ENCODE measurements at places on chromosomes 1 and 21.
A peak's percentile ranks its signal among the peaks of the same experiment; 100 is the strongest.

DNA sequence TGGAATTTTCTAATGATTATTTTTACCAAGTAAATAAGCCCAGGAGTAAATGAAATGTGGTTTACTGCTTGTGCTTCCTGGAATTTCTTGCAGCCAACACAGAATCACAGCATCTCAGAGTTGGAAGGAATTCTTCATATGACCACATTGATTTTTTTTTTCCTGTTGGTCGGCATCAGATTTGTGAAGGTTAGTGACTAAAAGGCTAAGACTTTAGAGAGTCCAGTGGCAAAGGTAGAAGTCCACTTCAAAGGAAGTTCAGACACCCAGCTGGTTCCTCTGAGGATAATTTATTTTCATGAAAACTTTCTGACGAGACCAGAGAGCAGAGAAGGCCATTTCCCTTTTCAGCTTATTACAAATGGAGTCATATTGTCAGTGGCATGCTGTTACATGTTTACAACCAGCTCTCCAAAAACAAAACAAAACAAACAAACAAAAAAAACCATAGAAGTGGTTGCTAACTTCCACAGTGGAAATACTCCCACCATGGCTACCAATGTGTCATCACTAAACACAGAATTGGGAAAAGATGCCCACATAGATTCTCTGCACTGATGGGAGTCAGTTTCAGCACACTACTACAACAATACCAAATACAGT, 77.2 kb upstream of the CDC42BPA start:
- no peak for DNase-seq

GRCh38 chr1:65317866-65318653, 8.7 kb downstream of the DNAJC6 start:
- no peak for DNase-seq

DNA sequence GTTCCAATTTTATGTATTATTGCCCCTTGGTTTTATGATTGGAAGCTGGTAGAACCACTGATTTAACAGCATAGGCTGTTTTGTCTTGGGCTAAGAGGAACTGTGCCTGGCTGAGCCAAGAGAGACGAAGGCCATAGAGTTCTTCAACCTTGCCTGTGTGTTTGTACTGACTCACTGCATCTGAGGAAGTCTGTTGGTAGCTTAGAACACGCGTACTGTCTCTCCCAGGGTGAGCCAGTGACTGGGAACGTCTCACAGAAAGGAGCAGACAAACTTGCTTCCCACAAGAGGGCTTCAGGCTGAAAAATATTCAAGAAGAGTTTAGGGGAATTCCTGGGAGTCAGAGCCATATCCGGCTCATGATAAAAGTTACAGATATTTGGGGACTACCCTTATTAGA, 14.9 kb downstream of the TMEM51 start:
- no peak for DNase-seq

DNA sequence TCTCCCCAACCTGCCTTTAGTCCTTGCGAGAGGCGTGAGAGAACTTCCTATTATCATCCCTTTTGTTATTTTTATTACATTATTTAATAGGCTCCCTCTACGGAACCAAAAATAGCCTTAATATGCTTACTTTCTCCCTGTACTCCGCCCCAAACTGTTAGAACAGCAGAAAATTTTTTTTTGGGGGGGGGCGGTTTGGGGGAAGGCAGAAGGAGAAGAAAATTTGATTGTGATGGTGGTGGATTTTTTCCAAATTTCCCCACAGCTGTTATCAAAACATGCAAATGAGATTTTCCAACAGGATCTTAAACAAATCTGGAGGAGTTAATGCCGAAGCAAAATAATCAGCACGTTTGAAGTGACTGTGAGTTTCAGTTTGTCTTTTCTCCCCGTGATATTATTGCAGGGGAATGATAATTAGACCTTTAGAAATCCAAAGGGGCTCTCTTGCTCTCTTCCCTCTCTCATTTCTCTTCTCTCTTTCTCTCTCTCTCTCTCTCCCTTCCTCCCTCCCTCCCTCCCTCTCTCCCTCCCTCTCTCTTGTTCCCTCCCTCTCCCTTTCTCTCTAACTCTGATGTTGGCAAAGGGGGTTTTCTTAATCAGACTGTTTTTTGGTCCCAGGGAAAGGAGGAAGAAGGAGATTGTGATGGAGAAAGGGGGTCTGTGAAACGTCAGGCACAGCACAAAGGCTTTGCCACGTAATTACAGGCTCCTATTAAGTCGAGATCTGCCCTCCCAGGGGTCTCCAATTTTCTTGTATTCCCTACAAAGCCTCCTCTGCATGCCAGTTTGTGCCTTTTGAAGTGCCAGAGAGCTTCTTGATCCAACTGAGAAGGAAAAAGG, 1.1 kb upstream of the PRRX1 start:
- DNase-seq = no peak

- peak; percentile 29 for DNase-seq
Observed at GRCh38 chr1:66331658-66332547, 202.1 kb upstream of the SGIP1 start.

GRCh38 chr1:94020764-94021579, 100.0 kb downstream of the ABCA4 start:
- no peak for DNase-seq

DNA sequence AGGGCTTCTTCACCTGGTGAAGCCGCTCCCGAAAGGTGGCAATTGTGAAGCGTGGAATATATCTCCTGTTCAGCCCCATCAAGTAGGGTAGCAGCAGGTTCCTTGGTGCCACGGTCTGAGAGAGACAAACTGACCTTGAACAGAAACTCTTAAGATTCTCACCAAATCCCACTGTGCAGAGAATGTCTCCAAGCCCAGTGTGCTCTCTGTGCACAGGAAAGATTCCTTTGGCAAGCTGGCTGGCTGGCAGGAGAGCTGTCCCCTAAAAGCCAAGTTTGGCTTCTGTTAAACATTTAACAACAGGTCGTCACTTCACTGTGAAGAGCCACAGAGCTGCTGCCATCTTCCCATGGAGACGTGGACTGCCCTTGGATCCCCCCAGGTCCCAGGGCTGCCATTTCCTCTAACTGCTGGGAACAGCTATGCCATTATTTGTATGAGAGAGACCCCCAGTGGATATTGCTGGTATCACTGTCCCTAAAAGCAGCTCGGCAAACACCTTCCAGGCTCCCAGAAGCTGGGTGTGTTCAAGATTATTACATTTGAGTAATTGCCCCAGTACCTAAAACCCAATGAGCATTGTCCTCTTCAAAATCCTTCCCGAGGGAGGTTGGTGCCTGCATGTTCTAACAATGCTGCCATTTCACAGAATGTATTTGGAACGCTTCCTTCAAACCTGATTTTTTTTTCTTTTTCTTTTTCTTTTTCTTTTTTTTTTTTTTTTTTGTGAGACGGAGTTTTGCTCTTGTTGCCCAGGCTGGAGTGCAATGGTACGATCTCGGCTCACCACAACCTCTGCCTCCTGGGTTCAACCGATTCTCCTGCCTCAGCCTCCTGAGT, 71.8 kb downstream of the CD58 start:
- peak; percentile 19 for DNase-seq

- no peak for DNase-seq
Observed at GRCh38 chr1:88376421-88376820, 307.7 kb upstream of the PKN2 start.

- no peak for DNase-seq
Observed at GRCh38 chr1:32353431-32353830, 8.9 kb downstream of the FAM229A start.

DNA sequence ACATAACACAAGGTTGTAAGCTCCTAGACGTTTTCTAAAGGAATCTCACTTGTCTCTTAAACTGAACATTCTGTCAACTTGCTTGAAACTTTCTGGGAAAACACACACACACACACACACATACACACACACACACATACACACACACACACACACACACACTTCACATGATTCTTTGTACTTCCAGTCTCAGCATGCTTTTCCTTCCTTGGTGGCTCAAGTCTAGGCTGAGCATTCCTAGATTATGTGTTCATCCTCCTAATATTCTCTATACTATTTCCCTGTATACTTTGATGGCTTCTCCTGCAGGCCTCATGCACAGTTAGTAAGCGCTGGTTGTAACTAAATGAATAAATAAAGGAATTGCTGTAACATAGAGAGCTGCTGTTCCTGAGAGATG, 372.1 kb downstream of the PTPRC start:
- DNase-seq = no peak

DNA sequence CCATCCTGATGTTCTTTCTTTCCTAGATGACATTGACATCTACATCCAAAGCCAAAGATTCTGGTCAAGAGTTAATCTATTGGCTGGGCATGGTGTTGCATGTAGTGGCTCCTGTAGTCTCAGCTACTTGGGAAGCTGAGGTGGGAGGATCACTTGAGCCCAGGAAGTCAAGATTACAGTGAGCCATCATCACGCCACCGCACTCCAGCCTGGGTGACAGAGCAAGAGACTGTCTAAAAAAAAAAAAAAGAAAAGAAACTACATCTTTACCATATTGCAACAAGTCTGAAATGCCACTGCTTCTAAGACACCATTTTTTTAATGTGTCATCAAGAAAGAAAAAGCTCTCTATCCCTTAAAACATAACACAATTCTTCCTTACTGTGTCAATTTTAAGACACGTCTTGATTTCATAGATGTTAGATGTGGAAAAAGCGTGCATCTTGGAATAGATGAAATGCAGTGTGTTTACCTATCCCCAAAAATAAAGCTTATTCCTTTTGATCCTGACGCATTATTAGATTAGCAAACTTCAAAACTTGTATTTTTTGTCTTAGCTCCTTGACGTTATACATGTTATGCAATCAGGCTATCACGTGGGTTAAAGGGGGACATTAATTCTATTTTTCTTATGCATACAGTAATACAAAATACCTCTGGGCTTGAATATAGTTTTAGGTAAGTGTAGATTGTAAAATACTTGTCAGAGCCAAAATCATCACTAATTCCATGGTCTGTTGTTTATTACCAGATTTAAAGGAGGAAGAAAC, 46.3 kb downstream of the ELAPOR1 start:
- no peak for DNase-seq

GRCh38 chr1:27163093-27163492, 8.2 kb upstream of the SLC9A1 start:
- no peak for DNase-seq

DNA sequence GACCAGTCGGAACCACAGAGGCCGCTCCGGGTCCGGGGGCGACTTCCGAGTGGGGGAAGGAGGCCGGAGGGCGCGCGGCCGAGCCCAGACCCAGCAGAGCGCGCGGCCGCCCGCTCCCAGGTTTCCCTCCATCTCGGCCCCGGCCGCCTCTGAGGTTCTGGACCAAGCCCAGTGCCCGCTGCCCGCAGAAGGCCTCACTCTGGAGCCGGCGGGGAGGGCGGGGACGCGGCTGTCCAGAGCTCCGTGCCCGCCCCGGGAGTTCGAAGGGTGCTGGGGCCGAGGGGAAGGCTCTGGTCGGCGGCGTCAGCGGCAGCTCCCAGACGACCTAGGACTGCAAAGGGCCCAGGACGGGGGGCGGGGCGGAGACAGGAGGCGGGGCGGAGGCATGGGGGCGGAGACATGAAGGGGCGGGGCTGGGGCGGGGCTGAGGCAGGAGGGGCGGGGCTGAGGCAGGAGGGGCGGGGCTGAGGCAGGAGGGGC, 48.0 kb upstream of the SLC19A1 start:
- DNase-seq = peak; percentile 70

DNA sequence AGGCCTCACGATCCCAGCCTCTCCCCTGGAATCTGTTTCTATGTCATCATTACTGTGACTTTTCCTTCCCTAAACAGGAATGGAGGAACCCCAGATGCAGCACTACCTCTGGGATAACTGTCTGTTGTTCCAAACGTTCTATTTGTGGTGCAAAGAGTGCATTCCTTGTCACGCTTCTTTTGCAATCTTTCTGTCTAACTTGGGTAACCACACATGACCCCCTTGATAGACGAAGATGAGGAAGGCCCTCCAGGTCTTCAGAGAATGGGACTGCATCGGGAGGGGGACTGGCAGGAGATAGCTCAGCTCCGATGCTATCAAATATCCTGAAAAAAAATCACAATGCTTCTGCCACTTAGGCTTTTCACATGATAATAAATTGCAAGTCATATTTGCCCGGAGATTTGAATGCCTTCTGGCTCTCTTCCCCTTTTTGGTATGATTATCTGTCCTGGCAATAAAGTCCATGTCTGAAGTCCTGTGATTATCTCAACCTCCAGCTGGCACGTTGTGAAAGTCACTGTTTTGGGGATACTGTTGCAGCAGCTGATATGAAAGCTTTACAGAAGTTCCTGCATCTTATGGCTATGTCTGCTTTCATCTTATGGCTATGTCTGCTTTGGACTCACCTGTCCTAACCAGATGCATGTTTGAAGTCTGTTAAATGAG, 148.7 kb upstream of the LMO4 start:
- DNase-seq = no peak

DNA sequence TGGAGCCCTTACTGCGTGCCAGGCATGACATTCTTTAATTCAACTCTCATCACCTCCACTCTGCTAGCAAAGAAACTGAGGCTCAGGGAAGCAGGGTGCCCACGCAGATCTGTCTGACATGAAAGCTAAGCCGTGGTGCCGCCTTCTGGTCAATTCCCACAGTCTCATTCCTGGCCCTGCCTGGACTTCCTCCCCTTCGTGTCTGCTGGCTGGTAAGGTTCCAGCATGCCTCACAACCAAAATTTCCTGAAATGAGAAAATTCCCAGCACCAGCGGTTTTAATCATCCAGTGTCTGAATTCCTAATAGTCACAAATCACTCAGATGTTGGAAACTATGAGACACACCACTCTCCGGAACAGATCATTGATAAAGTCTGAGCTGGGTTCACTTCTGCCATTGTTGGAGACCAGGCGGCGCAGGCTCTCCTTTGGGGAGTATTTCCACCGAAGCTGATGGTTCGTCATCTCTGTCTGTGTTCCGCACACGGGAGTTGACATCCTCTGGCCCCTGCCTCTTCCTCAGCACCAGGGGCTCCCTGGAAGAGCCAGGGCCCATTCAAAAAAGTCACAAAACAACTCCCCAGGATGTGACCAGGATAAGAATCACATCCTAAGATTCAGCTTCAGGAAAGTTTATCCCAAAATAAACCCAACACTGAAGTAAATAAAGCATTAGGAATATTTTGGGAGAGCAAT, 167.7 kb downstream of the PLPP3 start:
- no peak for DNase-seq

DNA sequence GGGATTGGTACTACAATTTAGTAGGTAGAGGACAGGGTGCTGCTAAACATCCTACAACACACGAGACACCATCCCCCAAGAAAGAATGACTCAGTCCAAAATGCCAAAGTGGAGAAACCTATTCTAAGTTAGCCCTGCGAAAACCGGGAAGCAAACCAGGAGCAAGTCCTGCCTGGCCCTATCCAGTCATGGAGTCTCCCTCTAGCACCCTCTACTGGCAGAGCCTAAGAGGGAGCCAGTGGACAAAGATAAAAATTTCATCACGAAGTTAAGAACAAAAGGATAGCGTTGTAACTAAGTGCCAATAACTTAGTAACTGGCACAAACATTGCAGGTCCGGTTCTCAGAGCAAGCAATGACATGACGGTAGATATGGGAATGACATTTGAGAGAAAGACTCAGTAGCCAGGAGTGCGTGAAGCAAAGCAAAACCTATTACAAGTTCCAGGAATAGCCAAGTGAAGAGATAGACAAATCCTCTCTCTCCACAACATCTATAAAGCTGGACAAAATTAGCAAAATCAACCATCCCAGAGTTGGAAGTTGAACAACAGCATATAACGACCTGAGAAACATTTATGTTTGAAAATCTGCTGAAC, 383.5 kb downstream of the OMA1 start:
- no peak for DNase-seq

Measured in activated T-helper 9 cell treated with anti-CD3 and anti-CD28 coated beads, Interleukin-2, amount 50 U/mL, for 16 hours (primary cell).